ENCODE measurements at places on chromosomes 16 and 17.

DNA sequence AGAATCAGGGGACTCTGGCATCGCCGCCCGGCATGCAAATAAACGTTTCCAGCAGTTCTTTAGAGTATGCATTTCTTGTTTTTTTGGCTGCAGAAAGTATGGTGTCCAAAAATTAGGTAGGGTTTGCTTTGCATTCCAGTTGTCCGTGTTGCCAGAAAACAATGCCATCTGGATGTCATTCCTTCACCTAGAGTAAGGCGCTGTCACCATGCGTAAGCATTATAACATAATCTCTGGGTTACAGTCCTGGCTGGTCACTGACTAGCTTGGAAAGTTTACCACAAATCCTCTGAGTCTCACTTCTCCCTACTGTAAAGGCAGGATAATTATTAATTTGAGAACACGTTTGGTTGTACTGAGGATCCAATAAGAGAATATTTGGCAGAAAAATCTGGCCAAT lies 457.7 kb downstream of the XYLT1 start:
- DNase-seq = no peak

DNA sequence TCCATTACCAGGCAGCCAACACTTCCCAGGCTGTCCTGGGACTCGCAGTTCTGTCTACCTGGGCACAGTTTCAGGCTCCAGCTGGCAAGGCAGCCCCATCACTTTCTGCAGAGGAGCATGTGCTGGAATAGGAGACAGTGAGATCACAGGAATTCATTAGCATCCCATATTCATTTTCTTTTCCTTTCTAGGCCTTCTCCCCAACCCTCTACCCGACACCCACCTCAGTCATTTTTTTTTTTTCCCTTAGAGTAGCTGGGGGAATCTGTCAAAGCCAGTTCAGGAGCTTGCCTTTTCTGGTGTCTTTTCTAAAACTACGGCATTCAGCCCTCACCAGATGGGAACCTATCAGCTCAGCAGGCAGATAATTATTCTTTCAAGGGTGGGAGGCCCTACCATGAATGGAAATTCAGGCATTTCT lies 42.4 kb upstream of the FBXO47 start:
- no peak for DNase-seq

DNA sequence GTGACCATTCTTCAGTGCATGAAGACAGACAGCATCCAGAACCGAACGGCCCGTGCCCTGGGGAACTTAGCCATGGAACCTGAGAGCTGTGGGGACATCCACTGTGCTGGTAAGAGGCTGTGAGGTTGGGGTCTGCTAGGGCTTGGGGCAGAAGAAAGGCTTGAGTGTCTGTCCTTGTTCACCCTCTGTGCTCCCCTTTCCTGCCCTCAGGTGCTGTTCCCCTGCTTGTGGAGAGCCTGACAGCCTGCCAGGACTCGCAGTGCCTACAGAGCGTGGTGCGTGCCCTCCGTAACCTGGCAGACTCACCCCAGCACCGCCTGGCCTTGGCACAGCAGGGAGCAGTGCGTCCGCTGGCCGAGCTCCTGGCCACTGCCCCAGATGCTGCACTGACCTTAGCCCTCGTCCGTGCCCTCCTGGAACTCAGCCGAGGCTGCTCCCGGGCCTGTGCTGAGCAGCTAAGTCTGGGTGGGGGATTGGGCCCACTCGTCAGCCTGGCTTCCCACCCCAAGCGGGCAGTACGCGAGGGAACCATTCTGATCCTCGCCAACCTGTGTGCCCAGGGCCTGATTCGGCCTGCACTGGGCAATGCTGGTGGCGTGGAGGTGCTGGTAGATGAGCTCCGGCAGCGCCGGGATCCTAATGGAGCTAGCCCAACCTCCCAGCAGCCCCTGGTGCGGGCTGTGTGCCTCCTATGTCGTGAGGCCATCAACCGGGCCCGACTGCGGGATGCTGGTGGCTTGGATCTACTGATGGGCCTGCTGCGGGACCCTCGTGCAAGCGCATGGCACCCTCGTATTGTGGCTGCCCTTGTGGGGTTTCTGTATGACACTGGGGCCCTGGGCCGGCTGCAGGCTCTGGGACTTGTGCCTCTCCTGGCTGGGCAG lies 2.9 kb downstream of the ARMC5 start:
- no peak for DNase-seq

- no peak for DNase-seq
Observed at GRCh38 chr17:36793976-36794375, 143.3 kb upstream of the LHX1 start.

DNA sequence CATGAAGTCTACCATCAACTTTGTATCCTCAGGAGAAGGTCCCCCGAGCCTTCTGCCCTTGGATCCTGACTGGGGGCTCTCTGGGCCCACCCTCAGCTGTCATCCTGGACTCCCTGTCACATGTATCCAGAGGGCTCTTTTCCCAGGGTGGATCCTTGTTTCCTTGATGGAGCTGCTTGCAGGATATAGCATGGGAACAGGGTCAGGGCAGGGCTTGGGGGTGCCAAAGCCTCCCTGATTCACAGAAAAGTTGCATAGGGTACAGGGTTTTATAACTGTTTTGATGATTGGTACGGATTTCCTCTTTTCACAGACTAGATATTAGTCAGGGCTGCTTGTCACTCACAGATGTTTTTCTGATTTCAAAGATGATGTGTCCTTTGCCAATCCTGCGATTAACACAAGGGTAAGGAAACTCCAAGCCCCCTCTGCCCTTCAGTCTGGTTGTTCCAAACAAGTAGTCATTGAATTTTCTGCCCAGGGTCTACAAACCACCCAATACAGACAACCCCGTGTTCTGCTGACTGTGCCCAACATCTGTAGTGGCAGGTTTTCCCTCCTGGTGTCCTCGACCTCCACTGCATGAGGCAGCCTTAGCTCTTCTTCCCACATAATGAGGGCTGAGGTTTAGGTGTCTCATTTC lies 20.6 kb upstream of the SLC35G3 start:
- DNase-seq = peak; percentile 79

- no peak for DNase-seq
Observed at GRCh38 chr17:79979221-79979741, 56.4 kb downstream of the TBC1D16 start.

- DNase-seq = no peak
Observed at GRCh38 chr16:983044-984030, 1.8 kb downstream of the SOX8 start.

- no peak for DNase-seq
Observed at GRCh38 chr16:16158741-16159374, 64.4 kb downstream of the ABCC6 start.

DNA sequence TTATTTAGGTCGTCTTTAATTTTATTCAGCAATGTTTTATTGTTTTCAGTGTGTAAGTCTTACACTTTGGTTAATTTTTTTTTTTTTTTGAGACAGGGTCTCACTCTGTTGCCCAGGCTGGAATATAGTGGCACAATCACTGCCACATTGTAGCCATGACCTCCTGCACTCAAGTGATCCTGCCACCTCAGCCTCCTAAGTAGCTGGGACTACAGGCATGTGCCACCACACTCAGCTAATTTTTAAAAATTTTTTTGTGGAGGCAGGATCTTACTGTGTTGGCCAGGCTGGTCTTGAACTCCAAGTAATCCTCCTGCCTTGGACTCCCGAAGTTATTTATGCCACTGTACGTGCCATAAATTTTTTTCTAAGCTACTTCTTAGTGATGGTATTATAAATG lies 14.5 kb downstream of the RPS6KB1 start:
- no peak for DNase-seq

GRCh38 chr17:51853857-51854256 lies 304.7 kb downstream of the CA10 start:
- no peak for DNase-seq

GRCh38 chr17:74679374-74679773 lies 33.3 kb downstream of the CD300LF start:
- DNase-seq = no peak

DNA sequence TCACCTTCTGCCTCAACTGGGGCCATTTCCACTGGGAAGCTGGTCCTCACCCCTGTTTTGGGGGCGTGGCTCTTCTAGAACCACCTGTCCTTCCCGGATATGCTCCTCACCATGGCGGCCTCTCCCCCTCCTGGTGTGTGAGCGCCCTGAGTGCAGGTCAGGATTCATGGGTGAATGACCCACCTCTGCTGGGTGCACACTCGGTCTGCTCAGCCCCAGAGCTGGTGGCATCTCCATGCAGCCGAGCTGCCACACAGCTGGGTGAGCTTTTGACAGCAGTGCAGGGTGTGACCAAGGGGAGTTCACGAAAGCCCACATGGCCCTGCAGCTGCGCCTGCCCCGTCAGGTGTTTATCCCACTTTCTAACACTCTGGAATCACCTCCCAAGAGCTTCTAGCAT lies 27.3 kb downstream of the GRIN2C start:
- no peak for DNase-seq

- DNase-seq = no peak
Observed at GRCh38 chr17:66210208-66210574, 18.3 kb upstream of the CEP112 start.

- DNase-seq = no peak
Observed at GRCh38 chr17:38960402-38960801, 6.8 kb downstream of the FBXO47 start.

DNA sequence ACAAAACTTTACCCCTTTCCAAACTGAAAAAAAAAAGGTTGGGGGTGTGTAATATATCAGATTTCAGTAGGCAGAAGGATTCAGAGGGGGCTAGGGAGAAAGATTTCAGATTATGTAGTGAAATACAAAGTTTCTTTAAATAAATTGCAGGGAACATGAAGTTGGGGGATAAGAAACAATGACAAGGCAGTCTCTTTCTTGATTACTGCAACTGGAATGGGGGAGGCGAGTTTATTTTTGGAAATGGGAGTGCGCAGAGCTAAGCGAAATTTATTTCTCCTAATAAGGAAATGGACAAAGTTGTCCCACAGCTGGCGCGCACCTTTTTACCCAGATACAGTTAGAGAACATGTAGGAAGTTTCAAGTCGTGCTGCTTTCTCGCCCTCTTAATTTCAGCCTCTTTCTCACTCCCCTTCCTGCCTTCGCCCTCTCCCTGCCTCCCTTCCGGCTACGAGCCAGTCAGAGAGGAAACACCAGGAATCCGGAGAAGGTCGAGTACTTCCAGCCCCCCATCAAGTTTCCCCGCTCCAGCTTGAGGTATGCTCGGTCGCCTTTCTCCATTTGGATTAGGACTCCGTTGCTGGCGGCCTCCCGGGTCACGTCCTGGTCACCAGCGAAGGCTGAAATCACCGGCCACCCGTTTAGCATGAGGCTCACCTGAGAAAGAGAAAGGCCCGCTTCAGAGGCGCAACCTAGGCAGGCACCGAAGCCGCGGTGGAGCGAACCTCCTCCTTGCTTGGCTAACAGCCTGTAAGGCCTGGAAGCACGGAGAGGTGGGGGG lies 2.5 kb downstream of the CBLN1 start:
- no peak for DNase-seq

GRCh38 chr16:23433261-23433920 lies 19.6 kb downstream of the COG7 start:
- no peak for DNase-seq

DNA sequence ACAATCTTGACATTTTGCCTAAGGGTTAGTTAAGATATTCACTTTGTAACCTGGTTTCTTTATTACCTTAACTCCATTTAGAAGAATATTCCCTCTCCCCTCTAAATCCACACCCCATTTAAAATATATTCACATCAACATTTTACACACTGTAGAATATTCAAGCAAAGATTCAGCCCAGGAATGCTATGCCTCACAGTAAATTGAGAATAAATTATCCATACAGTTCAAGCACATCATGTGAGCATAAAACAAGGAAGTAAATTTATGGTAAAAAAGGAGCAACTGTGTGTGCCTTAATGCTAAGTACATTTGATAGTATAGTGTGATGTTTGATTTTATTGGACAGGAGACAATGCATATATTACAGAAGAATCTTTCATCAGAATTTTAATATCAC lies 806.6 kb upstream of the KIF2B start:
- no peak for DNase-seq

DNA sequence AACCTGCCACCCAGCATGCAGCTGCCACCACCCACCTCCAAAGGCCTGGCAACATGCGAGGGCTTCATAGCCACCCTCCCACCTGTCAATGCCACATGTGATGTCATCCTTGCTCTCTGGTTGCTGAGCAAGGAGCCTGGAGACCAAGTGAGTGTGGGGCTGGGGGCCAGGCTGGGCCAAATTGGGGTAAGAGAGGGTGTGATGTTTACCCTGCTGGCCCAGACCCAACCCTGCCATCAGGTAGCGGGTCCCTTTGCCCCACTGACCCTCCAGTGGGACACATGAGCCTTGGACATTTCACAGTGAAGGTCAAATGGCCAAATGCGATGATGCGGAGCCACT lies 8.9 kb downstream of the ALOX15B start:
- no peak for DNase-seq

- peak; percentile 95 for DNase-seq
Observed at GRCh38 chr17:76726776-76727718, at the start of gene METTL23. Gene METTL23 (plus strand): TSS chr17:76726839. CDS start chr17:76729711, 2,872 bp downstream.

GRCh38 chr16:84600343-84601229 lies 17.3 kb downstream of the COTL1 start:
- no peak for DNase-seq

- DNase-seq = no peak
Observed at GRCh38 chr17:38354466-38354865, 2.8 kb downstream of the SOCS7 start.

DNA sequence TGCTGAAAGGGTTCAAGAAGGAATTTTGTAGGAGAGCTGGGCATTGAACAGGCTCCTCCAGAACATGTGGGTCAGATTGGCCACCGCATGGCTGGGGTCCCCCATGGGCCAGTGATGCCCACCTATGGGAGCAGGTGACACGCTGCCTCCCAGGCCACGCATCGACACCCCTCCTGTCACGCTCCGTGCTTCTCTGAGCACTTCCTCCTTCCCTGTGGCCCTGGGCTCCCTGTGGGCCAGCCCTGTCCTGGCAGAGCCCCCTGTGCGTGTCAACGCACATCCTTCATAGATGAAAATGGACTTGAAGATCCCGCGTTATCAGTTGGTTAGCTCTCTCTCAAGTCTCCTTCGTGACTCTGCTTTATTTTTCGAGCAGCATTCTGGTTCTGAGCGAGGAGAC lies 160.3 kb downstream of the RPTOR start:
- no peak for DNase-seq

- DNase-seq = no peak
Observed at GRCh38 chr16:56711862-56712261, 18.1 kb upstream of the NUP93 start.

DNA sequence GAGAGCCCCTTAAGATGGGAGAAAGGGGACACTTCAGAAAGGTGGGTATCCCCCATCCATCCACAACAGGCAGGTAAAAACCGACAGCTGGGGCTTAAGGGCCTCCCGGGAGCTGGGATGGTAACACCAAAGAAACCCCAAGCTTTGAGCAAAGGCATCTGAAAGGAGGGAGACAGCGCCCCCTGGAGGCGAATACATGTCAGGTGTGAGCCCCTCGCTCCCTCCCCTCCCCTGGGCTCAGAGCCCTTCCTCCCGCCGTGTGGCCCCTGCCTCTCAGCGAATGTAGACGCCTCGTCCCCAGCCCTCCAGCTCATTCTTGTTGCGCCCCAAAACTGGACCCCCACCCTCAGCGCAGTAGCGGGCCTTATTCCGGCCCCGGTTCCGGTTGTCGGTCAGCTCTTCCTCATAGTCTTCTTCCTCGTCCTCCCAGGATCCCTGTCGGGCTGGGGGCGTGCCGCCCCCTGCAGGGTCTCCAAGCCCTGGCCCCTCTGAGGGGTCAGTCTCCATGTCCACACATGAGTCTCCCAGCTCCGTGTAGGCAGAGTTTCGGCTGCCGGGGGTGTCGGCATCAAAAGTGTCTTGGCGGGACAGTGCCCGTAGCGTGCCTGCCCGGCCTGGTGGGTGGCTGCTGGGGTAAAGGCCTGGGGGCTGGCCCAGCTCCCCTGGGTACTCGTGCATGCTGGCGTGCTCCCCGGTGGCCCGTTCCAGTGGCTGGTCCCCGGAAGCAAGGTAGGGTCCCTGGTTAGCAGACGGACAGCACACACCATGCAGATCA lies 9.1 kb upstream of the ARL5C start:
- peak; percentile 88 for DNase-seq

GRCh38 chr16:75702242-75702641 lies 981 bp upstream of the DUXB start:
- no peak for DNase-seq

Measured in activated CD8-positive, alpha-beta memory T cell treated with anti-CD3 and anti-CD28 coated beads for 24 hours (primary cell).